Left hindlimb (tissue), 1 donor: ENCODE measurements at places on chromosomes 4 and X.
A peak's percentile ranks its signal among the peaks of the same experiment; 100 is the strongest.

DNA sequence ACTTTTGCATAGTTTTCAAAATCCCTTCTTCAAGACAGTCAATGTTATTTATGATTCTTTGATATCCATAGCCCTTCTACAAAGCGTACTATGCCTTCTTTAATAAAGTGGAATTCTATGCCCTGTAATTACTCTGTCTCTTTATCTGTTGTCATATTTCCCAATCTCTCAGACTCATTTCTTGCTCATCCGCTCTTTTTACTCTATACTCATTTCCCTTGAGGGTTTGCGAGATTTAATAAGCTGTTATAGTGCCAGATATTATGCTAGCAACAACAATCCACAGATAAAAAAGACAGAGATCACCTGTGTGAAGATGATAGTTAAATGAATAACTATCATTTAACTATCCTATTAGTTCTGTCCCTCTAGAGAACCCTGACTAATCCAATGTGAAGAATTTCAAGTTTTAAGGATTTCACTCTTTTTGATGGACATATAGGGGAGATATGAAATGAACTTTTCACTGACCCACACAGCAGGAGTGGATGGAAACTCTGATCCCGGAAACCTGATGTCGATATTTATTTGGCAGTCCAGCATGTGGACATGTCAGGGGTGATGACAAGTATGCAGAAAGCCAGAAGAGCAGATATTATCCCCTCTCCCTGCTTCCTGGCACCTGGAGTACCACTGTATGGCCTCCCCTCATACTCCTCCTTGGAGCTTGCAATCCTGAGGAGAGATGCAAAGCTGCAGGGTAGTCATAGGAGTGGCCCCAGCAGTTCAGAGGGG is 49.7 kb downstream of the TMEM156 start:
- no peak for DNase-seq

GRCh38 chr4:17920681-17921080 is 100.9 kb downstream of the LCORL start:
- DNase-seq = no peak

DNA sequence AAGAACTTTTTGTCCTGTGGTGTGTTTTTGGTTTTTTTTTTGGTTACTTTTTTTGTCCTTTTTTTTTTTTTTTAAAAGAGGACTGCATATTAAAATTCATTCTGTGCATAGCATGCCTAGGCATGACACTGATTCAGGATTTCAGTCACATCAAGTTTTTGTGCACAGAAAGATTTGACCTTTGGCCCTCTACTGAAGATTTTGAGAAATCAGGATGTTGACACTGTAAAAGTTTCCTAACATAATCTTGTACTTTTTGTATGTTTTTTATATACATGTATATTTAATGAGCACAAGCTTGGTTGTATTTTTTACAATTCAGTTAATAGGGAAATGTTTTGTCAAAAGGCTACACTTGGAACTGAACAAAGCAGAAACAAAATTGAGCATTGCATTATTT is 100.0 kb upstream of the DDX3X start:
- DNase-seq = no peak

DNA sequence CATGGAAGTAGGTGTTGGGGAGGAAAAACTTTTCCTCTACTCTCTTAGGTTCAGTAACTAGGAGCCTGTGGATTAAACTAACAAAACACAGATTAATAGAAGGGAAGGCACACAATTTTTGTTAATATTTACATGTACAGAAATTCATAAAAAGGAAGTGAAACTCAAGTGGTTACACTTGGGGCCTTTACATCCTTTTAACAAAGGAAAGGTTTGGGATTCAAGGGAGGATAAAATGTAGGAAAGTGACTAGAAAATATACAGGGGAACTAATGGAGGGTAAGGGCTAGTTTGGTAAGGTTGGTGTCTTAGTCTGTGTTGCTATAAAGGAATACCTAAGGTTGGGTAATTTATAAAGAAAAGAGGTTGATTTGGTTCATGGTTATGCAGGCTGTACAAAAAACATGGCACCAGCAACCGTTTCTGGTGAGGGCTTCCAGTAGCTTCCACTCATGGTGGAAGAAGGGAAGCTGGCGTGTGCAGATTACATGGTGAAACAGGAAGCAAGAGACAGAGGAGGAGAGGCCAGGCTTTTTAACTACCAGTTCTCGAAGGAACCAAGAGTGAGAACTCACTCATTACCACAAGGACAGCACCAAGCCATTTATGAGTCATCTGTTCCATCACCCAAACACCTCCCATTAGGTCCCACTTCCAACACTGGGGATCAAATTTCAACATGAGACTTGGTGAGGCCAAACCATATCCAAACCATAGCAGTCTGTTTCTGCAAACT is 124.4 kb downstream of the CHRDL1 start:
- DNase-seq = no peak

DNA sequence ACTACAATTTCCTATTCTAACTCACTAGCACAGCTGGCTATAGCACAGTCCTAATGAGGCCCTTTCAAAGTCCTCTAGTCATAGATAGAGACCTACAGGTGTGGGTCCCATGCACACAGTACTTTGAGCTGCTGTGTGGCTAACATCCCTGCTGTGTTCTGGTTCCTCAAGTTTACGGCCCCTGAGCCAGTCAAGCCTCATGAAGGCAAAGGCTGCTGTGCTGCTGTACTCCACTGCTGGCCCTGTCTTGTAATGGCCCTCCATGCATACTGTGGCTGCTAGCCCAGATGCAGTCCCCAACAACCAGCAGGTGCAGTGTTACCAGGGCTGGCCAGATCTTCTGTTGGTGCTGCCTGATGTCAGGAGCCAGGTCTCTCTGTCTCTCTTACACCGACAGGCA is 23.4 kb upstream of the ENPEP start:
- no peak for DNase-seq

DNA sequence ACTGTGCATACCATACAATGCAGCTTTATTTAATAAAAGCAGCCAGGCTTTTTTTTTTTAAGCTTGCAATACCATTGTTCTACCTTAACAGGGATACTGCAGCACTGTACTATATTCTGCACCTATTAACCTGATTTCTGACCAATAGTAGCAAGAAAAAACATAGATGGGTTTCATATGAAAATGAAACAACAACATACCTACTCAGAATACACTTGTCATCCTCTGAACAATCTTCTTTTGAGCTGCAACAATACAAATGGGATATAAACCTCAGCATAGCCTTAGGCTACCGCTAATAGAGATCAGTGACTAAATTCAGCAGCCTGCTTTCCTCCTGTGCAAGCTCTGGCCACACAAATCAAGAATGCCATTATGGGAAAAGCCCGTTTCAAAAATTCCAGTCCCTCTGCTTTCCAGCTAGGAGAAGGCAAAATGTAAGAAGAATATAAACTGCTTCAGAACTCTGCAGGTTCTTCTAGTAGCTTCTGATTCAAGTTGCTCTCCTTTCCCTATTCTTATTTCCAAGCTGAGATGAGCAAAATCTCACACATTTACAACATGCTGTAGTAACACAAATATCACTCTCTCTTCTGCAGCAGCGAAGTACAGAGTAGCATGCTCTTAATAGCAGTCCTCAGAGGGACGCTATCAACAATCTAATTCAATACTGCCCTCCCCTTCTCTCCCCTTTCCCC is 143.4 kb downstream of the KLHL13 start:
- DNase-seq = no peak

DNA sequence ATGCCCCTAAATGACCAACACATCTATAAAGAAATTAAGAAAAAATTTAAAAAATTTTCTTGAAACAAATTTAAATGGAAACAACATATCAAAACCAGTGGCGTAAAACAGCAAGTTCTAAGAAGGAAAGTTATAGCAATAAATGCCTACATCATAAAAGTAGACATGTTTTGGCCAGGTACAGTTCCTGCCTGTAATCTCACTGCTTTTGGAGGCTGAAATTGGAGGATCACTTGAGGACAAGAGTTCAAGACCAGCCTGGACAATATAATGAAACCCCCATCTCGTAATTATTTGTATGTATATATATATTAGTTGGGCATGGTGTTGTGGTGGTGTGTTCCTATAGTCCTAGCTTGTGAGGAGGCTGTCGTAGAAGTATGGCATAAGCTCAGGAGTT is 672.4 kb upstream of the GRID2 start:
- no peak for DNase-seq

DNA sequence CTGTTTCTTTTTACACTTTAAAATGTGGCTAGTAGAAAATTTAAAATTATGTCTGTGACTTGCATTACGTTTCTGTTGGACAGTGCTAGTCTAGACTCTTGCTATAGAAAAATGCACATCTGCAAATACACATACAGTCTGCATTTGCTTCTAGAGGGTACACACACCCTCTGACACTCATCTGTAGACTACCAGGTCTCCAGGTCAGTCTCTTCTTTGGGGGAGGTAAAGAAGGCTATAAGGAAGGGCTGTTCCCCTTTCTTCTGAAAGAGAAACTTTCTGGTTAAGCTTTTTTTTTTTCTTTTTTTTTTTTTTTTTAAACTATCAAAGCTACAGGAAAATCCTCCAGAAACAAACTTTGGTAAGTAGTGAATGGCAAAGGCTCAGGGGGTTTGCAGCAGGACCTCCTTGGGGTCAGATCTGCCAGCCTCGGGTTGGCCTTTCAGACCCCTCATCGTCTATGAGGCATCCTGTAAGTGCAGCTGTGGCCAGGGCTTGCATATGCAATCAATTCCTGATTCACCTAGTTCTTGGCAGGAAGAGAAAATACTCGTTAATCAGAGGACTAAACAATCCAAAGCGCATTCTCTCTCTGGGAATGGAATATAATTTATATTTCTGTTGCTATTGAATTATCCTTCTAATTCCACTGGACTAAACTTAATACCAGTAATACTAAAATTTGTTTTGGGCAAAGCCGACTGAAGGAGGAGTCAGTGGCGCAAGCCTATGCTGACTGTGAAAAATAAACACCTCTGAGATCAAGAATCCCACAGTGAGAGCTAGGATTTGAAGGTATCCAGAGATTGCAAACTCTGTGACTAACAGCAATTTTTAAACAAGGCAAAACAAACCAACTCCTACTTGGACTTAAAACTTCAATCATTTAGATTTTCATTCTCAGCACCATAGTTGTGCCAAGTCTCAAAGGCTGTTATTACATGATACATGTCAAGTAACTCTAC is 109.3 kb upstream of the TBC1D9 start:
- DNase-seq = no peak

- DNase-seq = no peak
Observed at GRCh38 chrX:21658746-21659145, 616 bp upstream of the KLHL34 start.

DNA sequence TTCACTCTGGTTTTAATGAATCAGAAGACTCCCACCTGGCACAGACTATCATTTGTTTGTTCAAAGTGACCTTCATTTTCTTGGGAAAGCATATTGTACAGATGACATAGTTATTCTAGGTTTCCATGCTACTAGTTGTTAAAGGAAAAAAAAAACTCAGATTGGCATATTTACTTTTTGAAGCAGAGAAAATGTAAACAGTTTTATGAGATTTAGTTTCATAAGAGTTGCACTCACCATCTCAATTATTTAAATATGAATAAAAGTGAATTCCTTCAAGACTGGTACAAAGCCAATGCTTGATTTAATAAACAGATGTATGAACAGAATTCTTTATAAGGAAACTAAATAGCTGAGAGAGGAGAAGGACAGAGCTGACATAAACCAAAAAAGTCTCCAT is 280.3 kb upstream of the UGT8 start:
- no peak for DNase-seq

- DNase-seq = no peak
Observed at GRCh38 chr4:54727346-54727745, 69.6 kb downstream of the KIT start.

DNA sequence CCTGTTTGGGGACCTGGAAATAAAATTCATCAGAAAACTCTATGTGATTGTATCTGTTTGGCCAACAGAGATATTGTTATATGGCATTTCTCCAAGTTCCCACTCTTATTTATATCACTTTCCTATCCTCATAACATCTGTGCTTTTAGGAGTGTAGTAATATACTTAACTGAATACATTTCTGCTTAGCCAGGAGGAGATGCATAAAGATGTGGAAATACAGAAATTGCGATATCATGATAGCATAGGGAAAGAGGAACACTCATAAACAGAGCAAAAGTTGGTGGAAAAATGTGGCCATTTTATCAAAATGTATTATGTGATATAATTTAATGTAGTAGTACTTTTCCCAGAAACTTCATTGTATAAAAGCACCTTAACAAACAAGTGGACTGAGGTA is 46.1 kb upstream of the TSPAN7 start:
- DNase-seq = no peak

DNA sequence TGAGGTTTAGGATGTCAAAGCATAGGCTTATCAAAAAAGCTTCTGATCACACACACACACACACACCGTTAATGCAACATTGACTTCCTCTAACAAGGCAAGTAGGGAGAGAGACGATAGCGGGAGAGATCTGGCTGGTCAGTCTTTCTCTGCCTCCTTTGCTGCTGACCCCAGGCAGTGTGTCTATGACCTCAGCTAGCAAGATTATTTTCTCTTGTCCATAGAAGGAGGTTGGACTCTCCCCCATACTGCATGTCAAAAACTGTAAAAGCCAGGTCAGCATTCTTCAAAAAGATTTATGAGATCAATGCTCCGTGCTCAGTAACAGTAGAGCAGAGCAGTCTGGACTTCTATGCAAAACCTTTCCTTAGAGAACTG is 63.5 kb upstream of the PGM2 start:
- DNase-seq = no peak

DNA sequence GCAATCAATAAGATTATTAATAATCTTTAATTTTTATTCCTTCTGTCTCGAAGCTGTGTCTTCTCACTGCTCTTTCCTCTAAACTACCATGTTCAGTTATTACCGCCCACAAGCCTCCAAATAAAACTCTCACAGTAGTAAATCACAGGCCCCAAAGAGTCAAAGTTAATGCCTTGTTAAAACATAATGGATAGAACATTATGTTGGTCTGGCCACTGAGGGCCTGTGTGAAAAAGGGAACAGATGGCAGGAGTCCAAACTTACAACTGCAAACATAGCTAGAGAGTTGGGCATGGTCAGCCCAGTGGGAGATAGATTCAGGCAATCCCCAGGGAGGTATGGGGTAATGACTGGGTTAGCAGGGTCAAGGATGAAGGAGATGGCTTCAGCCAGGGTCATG is 84.6 kb upstream of the TNIP3 start:
- DNase-seq = no peak

- DNase-seq = no peak
Observed at GRCh38 chr4:86481440-86481839, 112.7 kb upstream of the PTPN13 start.

DNA sequence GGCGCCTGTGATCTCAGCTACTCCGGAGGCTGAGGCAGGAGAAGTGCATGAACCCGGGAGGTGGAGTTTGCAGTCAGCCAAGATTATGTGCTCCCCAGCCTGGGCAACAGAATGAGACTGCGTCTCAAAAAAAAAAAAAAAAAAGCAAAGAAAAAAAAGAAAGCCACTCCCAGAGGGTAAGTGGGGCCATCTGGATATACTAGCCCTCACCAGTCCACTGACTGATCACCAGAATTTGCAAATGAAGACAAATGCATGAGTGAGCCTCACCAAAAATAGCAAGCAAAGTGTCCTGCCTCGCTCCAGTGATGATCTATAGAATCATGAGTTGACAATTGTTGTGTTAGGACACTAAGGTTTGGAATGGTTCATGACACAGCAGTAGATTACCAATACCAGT is 47.6 kb downstream of the ZFP42 start:
- no peak for DNase-seq

- DNase-seq = no peak
Observed at GRCh38 chrX:111123606-111124179, 27.7 kb downstream of the PAK3 start.

GRCh38 chr4:143337600-143338287 is 1.1 kb downstream of the GAB1 start:
- DNase-seq = peak; percentile 84
